ENCODE measurements at places on chromosomes 4 and X. TPM values are rescaled to one million over a fixed set of nuclear protein-coding genes. Genes with fewer than 3 reads are reported as not detected.

DNA sequence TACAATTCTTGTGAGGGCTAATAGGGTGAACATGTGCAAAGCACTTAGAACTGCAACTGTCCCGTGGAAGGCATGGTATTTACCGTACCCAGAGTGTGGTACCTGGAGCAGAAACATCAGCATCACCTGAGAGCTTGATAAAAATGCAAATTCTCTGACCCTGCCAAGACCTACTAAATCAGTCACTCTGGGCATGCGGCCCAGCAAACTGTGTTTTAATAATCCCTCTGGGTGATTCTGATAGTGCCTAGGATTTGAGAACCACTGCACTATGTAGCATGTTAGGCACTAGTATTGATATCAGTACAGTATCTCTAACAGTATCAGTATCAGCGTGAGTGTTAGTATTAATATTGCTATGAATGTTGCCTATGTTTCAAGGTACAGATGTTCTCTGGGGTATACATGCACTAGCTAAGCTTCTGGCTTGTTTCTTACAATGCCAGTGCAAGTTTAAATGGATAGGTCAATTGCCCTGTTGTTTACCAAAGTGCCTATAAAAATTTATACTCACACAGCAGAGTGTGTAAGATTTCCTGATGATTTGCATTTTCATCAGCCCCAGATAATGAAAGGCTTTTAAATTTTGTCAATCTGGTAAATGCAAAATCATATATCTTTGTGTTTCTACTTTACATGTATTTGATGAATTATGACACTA lies 354.0 kb downstream of the HS3ST1 start:
- no peaks in the 10 kb centered on the region for H3K27me3 ChIP-seq
- H3K36me3 ChIP-seq: no peaks in the 10 kb centered on the region
- H3K27ac ChIP-seq: no peak overlapping the region
- peaks cover 6% of the 10 kb centered on the region for H3K4me1 ChIP-seq
- no peak for DNase-seq

DNA sequence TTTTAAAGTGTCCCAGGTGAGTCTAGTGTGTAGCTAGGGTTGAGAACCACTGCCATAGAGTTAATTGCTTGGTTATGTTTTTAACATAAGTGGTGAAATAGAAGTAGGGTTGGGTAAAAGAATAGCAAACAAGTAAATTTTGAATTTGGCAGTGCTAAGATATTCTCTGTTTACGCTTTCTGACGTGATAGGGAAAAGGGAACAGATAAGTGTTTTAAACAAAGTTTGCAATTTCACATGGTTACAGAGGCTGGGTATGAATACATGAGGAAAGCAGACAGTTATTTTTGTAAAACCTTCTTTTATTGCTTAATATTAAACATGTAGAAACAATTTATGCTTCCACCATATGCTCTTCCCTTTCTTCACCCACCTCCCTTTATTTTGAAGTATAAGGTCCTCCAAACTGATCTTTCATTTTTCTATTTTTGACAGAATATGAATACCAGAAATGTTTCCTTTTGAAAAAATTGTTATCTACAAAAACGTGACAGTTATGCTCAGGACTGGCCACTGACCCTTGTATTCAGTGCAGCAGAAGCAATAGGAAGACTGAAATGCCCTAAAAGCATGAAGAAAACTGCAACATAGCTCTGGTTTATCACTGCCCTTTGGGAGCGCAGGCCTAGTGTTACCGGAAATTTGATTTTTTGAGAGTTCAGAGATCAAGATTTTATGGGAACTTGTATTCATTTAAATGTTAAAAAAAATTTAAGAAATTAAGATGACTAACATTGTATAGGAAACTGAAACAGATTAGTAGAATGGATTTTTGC lies 214.4 kb upstream of the ARSJ start:
- no peak overlapping the region for H3K27ac ChIP-seq
- no peak overlapping the region for H3K4me3 ChIP-seq

The GSPT2 gene
- 21.6 TPM for total RNA-seq

- no peak overlapping the region for H3K4me3 ChIP-seq
- no peaks in the 10 kb centered on the region for H3K4me1 ChIP-seq
- no peak for DNase-seq
- no peaks in the 10 kb centered on the region for H3K36me3 ChIP-seq
- H3K27ac ChIP-seq: no peak overlapping the region
Observed at GRCh38 chr4:31246856-31247255, 526.7 kb downstream of the PCDH7 start.

The DMRTC1B gene
- not detected for total RNA-seq

- no peak overlapping the region for H3K4me3 ChIP-seq
- no peaks in the 10 kb centered on the region for H3K36me3 ChIP-seq
- H3K4me1 ChIP-seq: peaks cover 4% of the 10 kb centered on the region
- no peak for DNase-seq
- H3K27ac ChIP-seq: no peak overlapping the region
Observed at GRCh38 chr4:147981305-147981704, 249.4 kb downstream of the ARHGAP10 start.

The HS3ST1 gene
- 0.94 TPM for total RNA-seq

The ITIH6 gene
- total RNA-seq: not detected

The GPR34 gene
- not detected for total RNA-seq

Data from GM23338 (cell line).